ENCODE measurements at places on chromosomes 7 and 10.

DNA sequence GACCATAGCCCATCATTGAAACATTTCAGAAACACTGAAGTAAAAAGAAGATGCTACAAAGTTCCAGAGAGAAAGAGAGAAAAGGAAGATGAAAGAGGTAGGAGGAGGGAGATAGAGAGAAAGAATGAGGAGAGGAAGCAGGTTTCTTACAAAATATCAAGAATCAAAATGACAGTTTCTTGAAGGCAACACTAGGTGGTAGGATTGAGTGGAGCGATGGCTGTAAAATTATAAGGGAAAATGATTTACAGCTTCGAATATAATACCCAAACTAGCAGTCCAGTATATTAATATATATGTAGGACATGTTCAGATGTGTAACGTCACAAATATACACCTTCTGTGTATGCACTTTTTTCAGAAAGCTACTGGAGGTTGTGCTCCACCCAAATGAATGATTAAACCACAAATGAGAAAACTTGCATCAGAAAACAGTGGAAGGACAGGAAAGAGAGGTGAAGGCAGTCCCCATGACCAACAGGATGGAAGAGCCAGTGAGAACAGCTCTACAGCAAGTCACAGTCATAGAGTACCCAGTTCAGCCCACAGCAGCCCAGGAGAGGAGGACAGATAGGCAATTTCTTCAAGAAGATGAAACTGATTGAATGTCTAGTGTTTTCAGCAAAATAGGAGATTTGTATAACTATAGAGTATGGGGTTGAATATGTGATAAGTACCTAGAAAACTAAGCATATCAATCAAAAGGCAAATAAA is 151.5 kb upstream of the TARP start:
- H3K36me3 ChIP-seq, result no peaks in the 10 kb centered on the region
- H3K4me3 ChIP-seq, result no peak overlapping the region
- no peaks in the 10 kb centered on the region for H3K27me3 ChIP-seq
- no peaks in the 10 kb centered on the region for H3K4me1 ChIP-seq
- no peak overlapping the region for H3K27ac ChIP-seq
- no peak for DNase-seq

- no peak overlapping the region for H3K27ac ChIP-seq
- H3K4me3 ChIP-seq, result no peak overlapping the region
- H3K4me1 ChIP-seq, result no peaks in the 10 kb centered on the region
- DNase-seq, result no peak
- no peaks in the 10 kb centered on the region for H3K36me3 ChIP-seq
Measured at GRCh38 chr7:48360574-48360973, 189.3 kb downstream of the ABCA13 start.

GRCh38 chr10:47286591-47287315 is 13.2 kb upstream of the GDF10 start:
- no peak for DNase-seq
- no peak overlapping the region for H3K4me3 ChIP-seq
- no peaks in the 10 kb centered on the region for H3K4me1 ChIP-seq
- no peaks in the 10 kb centered on the region for H3K36me3 ChIP-seq

GRCh38 chr7:44476313-44476712 is 14.1 kb downstream of the NUDCD3 start:
- H3K27ac ChIP-seq, result no peak overlapping the region
- no peaks in the 10 kb centered on the region for H3K4me1 ChIP-seq
- H3K36me3 ChIP-seq, result no peaks in the 10 kb centered on the region
- DNase-seq, result no peak

DNA sequence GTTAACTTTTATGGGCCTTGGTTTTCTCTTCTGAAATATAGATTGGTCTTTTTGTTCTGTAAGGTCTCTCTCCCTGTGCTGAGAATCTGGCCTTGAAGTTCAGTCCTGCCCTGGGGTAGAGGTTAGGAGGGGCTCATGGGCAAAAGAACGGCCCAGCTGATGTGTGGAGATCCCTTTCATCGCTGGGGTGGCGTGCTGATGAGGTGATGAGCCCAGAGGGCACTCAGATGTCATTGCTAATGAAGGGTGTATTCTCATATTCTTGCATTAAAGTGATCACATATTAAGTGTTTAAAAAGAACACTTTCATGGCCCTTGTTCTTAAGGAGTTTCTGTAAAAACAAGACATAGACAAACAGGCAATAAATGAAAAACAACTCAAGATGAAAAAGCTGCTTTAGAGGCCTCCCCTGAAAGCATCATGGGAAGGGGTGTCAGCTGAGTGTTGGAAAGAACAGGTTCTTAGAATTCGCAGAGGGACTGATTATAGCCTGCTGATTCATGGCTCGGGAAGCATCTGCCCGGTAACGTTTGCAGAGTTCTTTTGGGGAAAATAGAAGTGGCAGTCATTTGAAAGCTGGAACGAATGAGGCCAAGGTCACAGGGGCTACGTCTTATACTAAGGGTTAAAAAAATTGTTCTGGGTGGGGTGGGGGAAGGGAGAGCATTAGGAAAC is 72.5 kb upstream of the GPR158 start:
- DNase-seq, result no peak
- H3K36me3 ChIP-seq, result no peaks in the 10 kb centered on the region
- no peak overlapping the region for H3K4me3 ChIP-seq
- no peak overlapping the region for H3K27ac ChIP-seq
- H3K27me3 ChIP-seq, result no peaks in the 10 kb centered on the region

- H3K4me3 ChIP-seq, result no peak overlapping the region
- no peaks in the 10 kb centered on the region for H3K36me3 ChIP-seq
- peaks cover 1% of the 10 kb centered on the region for H3K4me1 ChIP-seq
Measured at GRCh38 chr7:5455581-5456219, 32.1 kb upstream of the TNRC18 start.

GRCh38 chr7:3301449-3301731 is 338 bp downstream of the SDK1 start:
- no peak overlapping the region for H3K27ac ChIP-seq
- peak overlapping the region; percentile 48 for H3K4me3 ChIP-seq
- no peak for DNase-seq
- no peaks in the 10 kb centered on the region for H3K36me3 ChIP-seq
- no peaks in the 10 kb centered on the region for H3K4me1 ChIP-seq
- H3K27me3 ChIP-seq, result no peaks in the 10 kb centered on the region

GRCh38 chr10:96740579-96741281 is 20.4 kb upstream of the PIK3AP1 start:
- H3K27me3 ChIP-seq, result no peaks in the 10 kb centered on the region
- H3K4me3 ChIP-seq, result no peak overlapping the region

DNA sequence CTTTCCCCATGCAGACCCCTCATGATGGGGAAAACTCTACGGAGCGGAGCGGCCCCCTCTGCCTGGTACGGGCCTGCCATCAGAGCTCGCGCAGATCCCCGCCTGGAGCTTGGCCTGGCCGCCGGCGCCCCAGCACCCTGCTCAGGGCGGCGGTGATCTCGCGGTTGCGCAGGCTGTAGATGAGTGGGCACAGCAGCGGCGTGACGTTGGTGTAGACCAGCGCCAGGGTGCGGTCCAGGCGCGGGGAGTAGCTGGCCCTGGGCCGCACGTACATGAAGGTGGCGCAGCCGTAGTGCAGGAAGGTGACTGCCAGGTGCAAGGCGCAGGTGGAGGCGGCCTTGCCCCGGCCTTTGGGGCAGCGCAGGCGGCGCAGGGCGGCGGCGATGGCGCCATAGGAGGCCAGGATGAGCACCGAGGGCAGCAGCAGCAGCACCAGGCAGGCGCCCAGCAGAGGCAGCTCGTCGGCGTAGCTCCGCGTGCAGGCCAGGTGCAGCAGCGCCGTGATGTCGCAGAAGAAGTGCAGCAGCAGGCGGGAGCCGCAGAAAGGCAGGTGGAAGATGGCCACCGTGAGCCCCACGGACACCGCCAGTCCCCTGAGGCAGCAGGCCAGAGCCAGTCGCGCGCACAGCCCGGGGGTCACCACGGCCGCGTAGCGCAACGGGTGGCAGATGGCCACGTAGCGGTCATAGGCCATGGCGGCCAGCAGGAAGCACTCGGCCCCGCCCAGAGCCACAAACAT is 33.4 kb downstream of the TAS2R41 start:
- no peaks in the 10 kb centered on the region for H3K4me1 ChIP-seq
- no peaks in the 10 kb centered on the region for H3K27me3 ChIP-seq
- H3K27ac ChIP-seq, result no peak overlapping the region
- no peak for DNase-seq
- no peaks in the 10 kb centered on the region for H3K36me3 ChIP-seq

- DNase-seq, result no peak
- H3K4me1 ChIP-seq, result peaks cover 6% of the 10 kb centered on the region
- H3K4me3 ChIP-seq, result no peak overlapping the region
- no peaks in the 10 kb centered on the region for H3K36me3 ChIP-seq
- no peak overlapping the region for H3K27ac ChIP-seq
- no peaks in the 10 kb centered on the region for H3K27me3 ChIP-seq
Measured at GRCh38 chr10:89257581-89257980, 6.0 kb upstream of the LIPA start.

GRCh38 chr7:148121401-148121800 is 469.2 kb upstream of the C7orf33 start:
- no peaks in the 10 kb centered on the region for H3K36me3 ChIP-seq
- H3K4me3 ChIP-seq, result no peak overlapping the region
- no peaks in the 10 kb centered on the region for H3K4me1 ChIP-seq
- DNase-seq, result no peak
- H3K27me3 ChIP-seq, result no peaks in the 10 kb centered on the region

DNA sequence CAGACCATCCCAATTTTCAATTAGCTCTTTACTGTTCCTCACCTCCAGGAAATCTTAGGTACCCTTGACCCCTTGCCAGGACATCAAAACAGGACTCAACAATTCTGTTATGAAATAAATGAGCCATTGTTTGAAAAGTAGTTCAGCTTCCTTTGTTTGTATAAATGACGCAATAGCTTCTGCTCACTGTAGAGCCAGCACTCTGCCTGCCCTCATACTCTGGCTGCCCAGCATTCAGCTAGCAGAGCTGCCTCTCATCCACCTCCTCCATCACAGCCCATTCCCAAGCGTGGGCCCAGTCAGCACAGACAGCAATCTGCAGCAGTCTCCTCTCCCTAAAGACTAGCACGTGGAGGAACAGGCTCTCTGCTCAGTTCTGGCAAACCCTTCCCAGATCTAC is 478.6 kb downstream of the GRID1 start:
- H3K4me3 ChIP-seq, result no peak overlapping the region
- no peaks in the 10 kb centered on the region for H3K36me3 ChIP-seq
- DNase-seq, result no peak
- no peak overlapping the region for H3K27ac ChIP-seq

GRCh38 chr10:74114041-74114448 is 36.6 kb downstream of the AP3M1 start:
- peak overlapping the region; percentile 21 for H3K27ac ChIP-seq
- no peaks in the 10 kb centered on the region for H3K4me1 ChIP-seq
- no peak overlapping the region for H3K4me3 ChIP-seq
- no peak for DNase-seq

DNA sequence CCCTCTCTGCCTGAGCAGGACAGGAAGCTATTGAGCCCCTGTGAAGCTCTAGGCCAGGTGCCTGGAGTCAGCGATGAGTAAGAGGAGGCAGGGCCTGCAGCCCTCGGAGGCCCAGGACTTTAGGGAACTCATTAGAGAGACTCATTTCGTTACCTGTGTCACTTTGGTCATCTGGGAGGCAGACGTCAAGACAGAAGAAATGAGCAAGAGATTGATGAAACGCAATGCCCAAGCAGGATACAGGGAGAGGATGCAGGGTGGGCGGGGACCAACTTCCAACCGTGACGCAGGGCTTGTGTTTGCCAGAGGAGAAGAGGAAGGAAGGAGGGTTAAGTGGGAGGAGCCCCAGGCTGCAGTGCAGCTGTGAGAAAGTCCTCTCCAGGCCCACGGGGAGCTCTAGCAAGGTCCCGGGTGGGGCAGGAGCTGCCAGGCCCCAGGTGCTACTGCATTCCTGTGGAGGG is 26.4 kb upstream of the GNA12 start:
- no peaks in the 10 kb centered on the region for H3K27me3 ChIP-seq
- H3K4me3 ChIP-seq, result no peak overlapping the region
- H3K36me3 ChIP-seq, result no peaks in the 10 kb centered on the region
- no peak overlapping the region for H3K27ac ChIP-seq
- DNase-seq, result no peak

DNA sequence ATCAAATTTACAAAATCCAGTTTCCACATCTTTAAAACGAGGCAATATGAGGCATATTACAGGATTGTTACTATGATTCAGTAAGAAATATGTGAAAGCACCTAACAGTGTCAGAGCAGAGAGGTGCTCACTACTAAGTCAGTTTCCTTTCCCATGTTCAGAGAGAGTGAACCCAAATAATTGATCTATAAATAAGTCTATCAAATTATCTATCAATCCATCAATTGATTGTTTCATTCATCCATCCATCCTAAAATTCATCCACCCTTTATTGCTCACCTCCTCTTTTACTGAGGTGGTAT is 340.8 kb downstream of the SUGCT start:
- no peak overlapping the region for H3K4me3 ChIP-seq
- H3K27ac ChIP-seq, result no peak overlapping the region
- H3K27me3 ChIP-seq, result no peaks in the 10 kb centered on the region
- no peak for DNase-seq
- no peaks in the 10 kb centered on the region for H3K36me3 ChIP-seq

- no peak overlapping the region for H3K4me3 ChIP-seq
- no peaks in the 10 kb centered on the region for H3K36me3 ChIP-seq
- DNase-seq, result no peak
- H3K27ac ChIP-seq, result no peak overlapping the region
- H3K27me3 ChIP-seq, result no peaks in the 10 kb centered on the region
Measured at GRCh38 chr7:1868516-1869165, 198.6 kb downstream of the ELFN1 start.

- no peaks in the 10 kb centered on the region for H3K36me3 ChIP-seq
- H3K4me3 ChIP-seq, result no peak overlapping the region
- H3K27me3 ChIP-seq, result no peaks in the 10 kb centered on the region
- no peaks in the 10 kb centered on the region for H3K4me1 ChIP-seq
Measured at GRCh38 chr7:42720012-42720411, 191.9 kb downstream of the C7orf25 start.

GRCh38 chr10:71620642-71621041 is 98.9 kb downstream of the C10orf105 start:
- no peaks in the 10 kb centered on the region for H3K4me1 ChIP-seq
- no peaks in the 10 kb centered on the region for H3K27me3 ChIP-seq
- no peak overlapping the region for H3K27ac ChIP-seq

DNA sequence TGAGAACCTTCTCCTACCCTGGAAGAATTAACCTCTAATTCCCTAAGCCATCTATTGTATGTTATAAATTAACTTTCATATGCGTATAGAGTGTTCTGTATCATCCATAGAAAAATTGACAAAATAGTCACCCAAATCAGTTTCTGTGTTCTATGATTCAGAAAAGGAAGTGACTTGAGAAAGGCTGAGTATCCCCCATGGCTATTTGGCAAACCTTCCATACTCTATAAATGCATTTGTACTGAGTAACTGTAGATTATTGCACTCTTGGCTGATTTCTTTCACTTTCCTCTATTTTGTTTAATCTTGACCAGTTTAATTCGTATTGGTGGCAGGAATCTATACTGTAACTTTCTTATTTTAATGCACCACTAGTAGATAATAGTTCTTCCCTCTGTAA is 182.2 kb downstream of the HTR7 start:
- DNase-seq, result no peak
- no peak overlapping the region for H3K27ac ChIP-seq
- no peaks in the 10 kb centered on the region for H3K27me3 ChIP-seq

GRCh38 chr7:1873857-1874589 is 203.9 kb downstream of the ELFN1 start:
- no peak overlapping the region for H3K4me3 ChIP-seq
- H3K36me3 ChIP-seq, result no peaks in the 10 kb centered on the region
- H3K27me3 ChIP-seq, result no peaks in the 10 kb centered on the region
- no peak for DNase-seq

GRCh38 chr7:22671177-22671879 is 55.7 kb upstream of the IL6 start:
- H3K27ac ChIP-seq, result no peak overlapping the region
- no peak overlapping the region for H3K4me3 ChIP-seq
- H3K27me3 ChIP-seq, result no peaks in the 10 kb centered on the region
- no peaks in the 10 kb centered on the region for H3K4me1 ChIP-seq

GRCh38 chr10:114045136-114046086 is 1.7 kb downstream of the ADRB1 start:
- DNase-seq, result peak; percentile 41
- peak overlapping the region; percentile 97 for H3K27ac ChIP-seq
- no peaks in the 10 kb centered on the region for H3K36me3 ChIP-seq

Data from prostate gland (tissue), 2 donors.